ENCODE measurements at places on chromosomes 6 and 20.

- DNase-seq = no peak
Measured at GRCh38 chr20:10954908-10955580, 281.2 kb upstream of the JAG1 start.

GRCh38 chr6:37122861-37123260, 47.1 kb upstream of the PIM1 start:
- peak; percentile 83 for DNase-seq

GRCh38 chr6:168540713-168541291, 99.8 kb downstream of the SMOC2 start:
- DNase-seq = no peak

DNA sequence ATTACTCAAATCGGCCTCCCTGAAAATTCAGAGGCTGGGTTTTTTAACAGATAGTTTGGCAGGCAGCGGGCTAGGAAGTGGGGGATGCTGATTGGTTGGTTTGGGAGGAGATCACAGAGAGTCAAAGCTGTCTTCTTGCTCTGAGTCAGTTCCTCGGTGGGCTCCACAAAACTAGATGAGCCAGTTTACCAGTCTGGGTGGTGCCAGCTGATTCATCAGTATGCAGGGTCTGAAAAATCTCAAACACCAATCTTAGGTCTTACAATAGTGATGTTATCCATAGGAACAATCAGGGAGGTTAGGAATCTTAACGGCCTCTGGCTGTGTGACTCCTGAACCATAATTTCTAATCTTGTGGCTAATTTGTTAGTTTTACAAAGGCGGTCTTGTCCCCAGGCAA, 190.7 kb downstream of the C6orf118 start:
- no peak for DNase-seq

DNA sequence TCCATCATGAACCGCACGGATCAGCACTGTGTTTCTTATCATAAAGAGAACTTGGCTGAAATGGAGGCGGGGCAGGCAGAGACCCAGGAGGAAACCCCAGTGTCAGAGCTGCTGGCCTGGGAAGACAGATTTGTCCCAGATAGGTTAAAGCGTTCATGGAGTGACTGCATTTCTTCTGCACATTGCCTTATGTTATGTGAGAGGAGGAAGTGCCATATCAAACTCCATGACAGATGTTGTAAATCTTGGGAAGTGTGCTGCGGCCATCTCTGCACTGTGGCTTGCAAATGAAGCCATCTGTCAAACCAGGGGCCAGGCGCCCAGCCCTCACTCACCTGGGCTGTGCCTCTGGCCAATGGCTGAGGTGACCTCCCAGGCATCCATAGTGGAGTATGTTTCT, 163.0 kb downstream of the SLC24A3 start:
- no peak for DNase-seq

- no peak for DNase-seq
Measured at GRCh38 chr20:37316116-37316774, 26.8 kb downstream of the MANBAL start.

- DNase-seq = no peak
Measured at GRCh38 chr6:168699631-168700295, 258.8 kb downstream of the SMOC2 start.

DNA sequence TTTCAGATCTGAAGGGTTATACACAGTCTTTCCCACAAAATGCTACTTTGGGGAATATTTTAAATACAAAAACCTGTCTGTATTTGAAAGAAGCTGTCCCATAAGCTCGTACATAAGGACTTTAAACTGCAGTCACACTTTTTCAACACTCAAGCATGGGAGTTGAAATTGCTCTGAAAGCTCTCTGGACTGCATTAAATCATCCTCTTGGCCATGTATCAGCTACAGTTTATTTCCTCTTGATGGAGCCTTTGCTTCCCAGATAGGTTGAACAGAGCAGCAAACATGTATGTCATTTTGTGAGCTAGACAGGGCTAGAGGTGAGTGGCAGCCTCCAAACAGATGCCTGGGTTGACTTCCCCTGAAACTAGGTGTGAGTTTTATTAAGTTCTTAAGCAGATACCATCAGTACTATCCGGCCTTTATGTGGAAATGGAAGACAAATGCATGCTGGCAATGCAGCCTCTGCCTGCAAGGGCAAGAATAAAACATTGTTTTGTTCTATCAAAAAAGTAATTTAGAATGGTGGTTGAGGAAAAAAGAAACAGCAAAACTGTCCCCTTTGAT, 105.9 kb upstream of the ENPP5 start:
- DNase-seq = no peak

All from AG04449 (cell line).